ENCODE measurements at places on chromosomes 6 and 20.

GRCh38 chr6:23272536-23272935 is 703.2 kb downstream of the HDGFL1 start:
- no peak for DNase-seq

DNA sequence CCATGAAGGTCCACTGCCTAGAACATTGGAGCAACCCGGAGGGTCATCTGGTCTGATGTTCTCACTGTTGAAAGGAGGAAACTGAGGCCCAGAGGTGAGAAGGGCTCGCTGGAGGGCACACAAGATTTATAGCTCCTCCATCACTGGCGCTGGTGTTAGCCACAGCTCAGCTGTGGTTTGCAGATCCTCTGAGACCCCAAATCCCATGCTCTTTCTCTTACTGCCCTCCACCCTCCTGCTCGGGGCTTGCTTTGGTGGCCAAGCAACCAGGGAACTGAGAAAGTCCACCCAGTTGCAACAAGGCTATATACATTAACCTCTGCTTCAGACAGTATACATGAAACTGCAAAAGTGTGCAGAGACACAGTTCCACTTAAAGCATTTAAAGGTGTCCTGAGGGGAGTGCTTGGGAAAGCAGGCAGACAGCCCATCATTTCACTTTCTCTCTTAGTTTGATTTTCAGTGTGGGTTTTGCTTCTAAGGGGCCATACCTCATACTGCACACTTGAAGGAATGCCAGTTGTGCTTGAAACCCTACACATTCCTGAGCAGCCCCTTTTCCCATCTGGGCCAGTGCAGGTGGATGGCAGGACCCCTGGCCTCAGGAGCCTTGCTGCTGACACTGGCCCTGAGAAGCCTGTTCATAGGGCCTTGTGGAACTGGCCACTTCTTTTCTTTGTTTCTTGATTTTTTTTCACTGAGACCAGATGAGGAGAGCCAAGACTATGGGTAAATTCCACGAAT is 347.6 kb downstream of the CDC5L start:
- no peak for DNase-seq

GRCh38 chr6:35128496-35128895 is 12.6 kb downstream of the TCP11 start:
- no peak for DNase-seq

- no peak for DNase-seq
Measured at GRCh38 chr6:142373268-142374090, 71.7 kb downstream of the ADGRG6 start.

DNA sequence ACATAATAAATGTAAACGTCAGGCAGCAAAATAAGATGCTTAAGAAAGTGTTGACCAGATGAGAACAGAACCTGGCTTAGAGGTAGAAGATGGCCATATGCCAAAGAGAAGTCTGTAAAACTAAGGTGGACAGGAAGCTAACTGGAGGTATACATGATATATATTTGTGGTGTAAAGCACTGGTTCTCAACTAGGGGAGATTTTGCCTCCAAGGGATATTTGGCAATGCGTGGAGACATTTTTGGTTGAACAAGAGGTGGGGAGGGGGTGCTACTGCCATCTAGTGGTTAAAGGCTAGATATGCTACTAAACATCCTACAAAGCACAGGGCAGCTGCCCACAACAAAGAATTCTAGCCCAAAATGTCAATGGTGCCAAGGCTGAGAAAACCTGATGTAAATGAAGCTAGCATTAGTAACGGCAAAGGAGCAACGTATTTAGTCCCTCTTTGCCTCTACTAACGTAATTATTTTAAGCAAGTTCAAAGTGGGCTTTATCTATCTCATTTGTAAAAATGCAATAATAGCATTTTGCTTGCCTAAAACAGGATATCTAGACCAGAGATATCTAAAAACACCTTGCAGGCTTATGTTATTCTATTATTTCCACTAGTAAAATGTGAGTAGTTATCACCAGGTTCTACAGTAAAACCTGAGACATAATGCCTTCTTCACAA is 182.6 kb downstream of the RNGTT start:
- DNase-seq: no peak

- no peak for DNase-seq
Measured at GRCh38 chr6:131762984-131763383, 44.8 kb upstream of the ENPP1 start.

- DNase-seq: no peak
Measured at GRCh38 chr6:16168858-16169257, 40.0 kb downstream of the MYLIP start.

- DNase-seq: no peak
Measured at GRCh38 chr6:8110117-8110721, 7.9 kb upstream of the EEF1E1 start.

DNA sequence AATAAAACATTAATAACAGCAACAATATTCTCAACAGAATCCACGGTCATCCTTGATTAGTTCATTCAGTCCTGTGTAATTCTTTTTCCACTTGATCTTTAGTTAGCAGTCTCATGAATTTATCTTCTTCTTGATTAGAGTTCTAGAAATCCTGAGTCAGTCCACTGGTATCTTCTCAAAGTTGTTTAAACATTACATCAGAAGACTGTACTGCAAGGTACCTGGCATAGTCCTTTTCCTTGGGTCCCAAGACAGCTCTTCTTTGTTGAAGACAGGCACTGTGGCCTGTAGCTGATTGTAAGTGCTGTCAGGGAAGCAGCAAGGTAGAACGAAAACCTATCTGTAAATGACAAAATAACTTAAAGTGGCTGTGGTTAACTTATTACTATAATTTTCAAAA is 11.8 kb downstream of the MAP3K4 start:
- no peak for DNase-seq

DNA sequence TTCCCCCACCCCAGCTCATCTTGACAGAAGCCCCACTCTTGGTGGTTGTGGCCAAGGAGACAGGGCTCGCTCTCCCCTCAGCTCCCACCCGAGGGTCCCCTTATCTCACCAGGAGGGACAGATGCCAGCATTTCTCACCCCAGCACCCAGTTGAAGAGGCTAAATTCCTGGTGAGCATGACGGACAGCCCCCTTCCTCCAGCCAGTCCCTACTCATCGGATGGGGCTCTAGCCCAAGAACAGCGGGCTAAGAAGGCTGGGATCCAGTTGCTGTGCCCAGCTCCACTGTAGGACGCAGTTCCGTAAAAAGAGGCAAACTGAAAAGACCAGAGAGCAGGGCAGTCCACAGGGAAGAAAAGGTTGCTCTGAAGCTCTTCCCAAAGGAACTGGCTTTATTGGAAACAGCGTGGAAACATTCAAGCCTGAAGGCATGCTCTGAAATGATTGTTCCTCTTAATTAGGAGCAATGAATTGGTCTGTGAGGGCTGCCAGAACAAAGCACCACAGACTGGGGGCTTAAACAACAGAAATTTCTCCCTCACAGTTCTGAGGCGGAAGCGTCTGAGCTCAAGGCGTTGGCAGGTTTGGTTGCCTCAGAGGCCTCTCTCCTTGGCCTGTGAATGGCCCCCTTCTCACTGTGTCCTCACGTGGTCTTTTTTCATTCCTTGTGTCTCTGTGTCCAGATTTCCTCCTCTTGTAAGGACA is 17.9 kb upstream of the KIF25 start:
- no peak for DNase-seq

GRCh38 chr6:168372889-168373288 is 53.3 kb upstream of the DACT2 start:
- DNase-seq: peak; percentile 2

- DNase-seq: no peak
Measured at GRCh38 chr6:45645302-45645701, 267.6 kb upstream of the SUPT3H start.

Data from dorsolateral prefrontal cortex (tissue), 122 donors.